ENCODE measurements at places on chromosomes 4 and X.

GRCh38 chr4:169617306-169617705, 3.1 kb upstream of the CLCN3 start:
- DNase-seq: no peak

DNA sequence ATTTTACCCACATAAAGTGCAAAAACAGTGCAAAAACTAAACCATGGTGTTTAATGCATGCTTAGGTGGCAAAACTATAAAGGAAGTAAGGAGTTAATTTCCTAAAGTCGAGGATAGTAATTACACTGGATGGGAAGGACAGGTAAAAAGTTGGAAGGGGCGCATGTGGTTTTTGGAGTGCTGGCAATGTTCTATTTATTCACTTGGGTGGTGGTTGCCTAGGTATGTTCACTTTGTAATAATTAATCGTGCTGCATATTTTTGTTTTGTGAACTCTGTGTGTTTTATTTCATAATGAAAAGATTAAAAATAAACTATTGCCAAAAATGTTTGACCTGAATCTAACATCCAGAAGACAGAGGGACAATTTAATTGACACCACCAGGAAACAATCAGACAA, 32.1 kb upstream of the SMARCA5 start:
- DNase-seq: no peak

- no peak for DNase-seq
These were observed 68.6 kb downstream of the CHST7 start for GRCh38 chrX:46642145-46642544.

- no peak for DNase-seq
These were observed 14.1 kb upstream of the CD99 start for GRCh38 chrX:2676794-2677675.

DNA sequence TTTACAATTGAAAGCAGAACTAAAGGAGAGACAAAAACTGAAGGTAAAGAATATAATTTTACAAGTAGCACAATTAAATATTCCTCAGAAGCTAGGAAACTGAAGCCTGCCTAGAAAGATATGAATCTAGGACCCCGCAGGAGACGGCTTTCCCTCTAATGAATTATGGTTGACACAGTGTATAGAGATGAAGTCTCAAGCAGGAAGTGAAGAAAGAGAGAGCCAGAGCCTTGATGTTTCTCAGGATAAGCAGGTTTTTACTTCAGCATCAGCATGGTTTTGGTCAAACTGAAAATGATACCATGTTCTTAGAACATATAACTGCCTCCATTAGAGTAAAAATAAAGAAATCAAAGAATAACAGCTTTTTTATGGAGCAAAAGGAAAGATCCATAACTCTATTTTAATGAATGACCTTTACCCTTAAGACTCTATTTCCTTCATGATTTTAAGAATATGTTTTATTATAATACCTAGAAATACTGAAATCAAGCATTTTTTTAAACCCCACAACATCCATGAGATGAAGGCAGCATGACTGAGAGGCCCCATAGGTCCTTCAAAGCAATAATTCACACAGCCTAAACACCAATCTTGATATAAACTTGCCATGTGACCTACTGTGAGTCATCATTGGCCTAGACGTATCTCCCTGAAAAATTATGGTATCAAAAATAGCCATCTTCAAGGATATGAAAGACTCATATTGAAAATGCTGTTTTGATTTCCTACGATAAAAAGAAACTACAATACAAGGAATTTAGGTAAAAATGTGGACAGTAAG, 193.4 kb downstream of the PRDM5 start:
- DNase-seq: no peak

DNA sequence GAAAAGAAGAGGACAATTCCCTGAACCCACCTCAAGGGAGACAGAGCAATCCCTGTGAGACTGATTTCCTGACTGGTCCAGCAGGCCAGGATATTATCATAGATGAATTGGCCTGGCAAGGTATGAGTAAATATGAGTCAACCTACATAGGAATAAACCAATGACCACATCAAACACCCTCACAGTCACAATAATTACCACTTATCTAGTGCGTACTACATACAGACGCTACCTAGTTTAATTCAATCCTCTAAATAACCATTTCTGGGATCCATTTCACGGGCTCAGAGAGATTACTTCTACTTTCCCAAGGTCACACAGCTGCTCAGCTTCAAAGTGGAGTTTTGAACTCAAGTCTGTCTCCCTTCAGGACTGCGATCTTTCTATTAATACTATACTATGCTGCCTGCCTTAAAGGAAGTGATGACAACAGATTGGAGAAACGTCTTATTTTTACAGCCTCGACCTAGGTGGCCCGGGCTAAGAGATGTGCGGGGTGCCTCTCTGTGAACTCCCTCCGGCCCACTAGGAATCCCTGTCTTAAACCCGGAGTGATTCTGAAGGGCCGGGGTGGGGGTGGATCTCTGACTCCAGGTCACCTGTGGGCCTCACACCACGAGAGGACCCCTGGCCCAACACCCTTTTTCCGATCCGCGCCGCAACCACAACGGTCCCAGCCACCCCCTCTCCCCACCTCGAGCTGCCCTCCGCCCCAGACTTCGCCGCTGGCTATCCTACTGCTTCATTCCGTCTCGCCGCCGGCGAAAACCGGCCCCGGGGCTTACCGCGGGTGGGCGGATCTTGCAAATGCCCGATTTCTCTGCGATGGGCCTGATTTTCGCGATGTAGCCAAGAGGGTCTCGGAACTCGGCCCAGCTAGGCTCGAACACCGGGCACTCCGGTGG, 800 bp downstream of the KDM5C start:
- DNase-seq: no peak

DNA sequence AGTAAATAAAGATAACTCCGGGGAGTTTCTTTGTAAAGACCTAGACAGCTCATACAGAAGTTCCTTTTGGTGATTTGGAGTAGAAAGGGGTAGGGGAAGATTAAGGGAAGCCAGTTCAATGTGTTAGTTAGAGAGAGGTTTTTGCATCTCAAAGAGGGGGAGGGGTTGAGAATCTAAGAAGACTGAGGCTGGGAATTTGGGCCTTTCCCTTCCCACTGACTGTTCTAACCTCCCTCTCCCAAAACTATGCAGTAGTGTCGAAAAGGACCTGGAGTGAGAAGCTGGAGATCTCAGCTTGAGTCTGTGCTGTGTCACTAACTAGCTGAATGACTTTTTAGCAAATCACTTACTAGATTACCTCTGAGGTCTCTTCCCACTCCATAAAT, 55.7 kb upstream of the CCDC160 start:
- no peak for DNase-seq

DNA sequence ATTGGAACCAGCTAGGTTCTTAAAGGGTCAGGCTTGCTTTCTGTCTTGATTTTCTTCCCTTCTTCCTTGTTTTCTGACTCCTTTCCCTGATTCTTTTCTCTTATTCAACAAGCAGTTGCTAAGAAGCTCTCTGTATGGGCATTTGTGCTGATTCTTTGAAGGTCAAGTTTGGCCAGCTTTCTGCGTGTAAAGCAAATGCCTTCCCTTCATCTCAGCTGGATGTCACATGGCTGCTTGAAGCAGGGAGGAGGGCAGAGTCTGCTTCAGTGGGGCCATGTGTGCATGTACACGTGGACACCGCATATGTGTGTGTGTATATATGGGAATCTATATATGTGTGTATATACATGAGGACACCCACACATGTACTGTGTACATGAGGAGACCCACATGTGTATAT, 139.9 kb upstream of the ATP6AP2 start:
- DNase-seq: no peak

DNA sequence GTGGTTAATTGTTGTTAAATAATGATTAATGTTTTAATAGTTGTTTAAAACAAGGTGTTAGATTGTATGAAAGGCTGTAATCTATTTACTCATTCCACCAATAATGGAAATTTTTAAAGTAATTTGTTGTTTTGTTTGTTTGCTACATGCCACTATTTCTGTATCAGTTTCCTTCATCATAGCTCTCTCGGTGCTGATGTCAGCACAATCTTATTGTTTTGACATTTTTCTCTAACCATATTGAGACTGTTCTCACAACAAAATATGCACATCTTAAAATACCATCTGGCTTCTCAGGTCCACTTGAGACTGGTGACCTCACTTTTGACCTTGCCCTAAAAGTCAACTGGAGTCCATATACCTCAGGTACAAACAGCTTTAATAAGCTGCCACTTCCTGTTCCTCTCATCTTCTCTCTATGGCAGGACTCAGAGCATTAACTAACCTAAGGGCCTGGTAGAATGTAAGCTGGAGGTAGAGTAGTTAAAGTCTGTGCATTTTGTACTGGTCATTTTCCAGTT, 1.0 kb upstream of the GUCY1B1 start:
- no peak for DNase-seq

DNA sequence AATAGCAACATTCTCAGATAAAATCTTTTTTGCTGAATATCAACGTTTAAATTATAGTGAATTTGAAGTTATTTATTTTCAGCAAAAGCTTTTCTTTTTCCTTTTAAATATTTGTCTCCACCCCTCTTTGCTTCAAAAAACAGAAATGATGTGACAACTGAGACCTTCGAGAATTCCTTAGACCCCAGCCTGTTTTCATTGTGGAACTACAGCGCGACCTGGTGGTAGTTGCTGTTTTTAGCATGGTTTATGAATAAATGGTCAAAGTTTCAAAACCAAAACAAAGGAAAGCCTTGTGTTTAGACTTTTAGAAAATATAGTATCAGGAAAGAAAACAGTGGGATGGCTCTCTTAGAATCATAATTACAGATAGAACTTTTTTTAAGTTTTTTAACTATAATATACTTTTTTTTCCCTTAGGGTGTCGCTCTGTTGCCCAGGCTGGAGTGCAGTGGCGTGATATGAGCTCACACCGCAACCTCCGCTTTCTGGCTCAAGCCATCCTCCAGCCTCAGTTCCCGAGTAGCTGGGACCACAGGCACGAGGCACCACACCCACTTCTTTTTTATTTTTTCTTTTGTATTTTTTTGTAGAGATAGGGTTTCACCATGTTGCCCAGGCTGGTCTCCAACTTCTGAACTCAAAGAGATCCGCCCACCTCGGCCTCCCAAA, 26.8 kb upstream of the TMEM184C start:
- DNase-seq: peak; percentile 7

GRCh38 chrX:131988236-131988635, 34.9 kb upstream of the STK26 start:
- no peak for DNase-seq

DNA sequence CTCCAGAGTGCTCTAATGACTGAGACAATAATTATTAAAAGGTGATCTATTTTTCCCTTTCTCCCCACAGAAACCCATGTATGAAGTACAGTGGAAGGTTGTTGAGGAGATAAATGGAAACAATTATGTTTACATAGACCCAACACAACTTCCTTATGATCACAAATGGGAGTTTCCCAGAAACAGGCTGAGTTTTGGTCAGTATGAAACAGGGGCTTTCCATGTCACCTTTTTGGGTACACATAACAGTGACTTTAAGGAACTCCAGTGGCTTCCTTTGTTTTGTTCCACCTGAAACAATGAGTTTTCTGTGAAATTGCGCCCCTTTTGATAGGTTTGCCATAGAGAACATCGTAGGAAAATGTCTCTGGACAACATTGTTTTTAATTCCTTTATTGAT, 69.6 kb downstream of the KIT start:
- DNase-seq: no peak

DNA sequence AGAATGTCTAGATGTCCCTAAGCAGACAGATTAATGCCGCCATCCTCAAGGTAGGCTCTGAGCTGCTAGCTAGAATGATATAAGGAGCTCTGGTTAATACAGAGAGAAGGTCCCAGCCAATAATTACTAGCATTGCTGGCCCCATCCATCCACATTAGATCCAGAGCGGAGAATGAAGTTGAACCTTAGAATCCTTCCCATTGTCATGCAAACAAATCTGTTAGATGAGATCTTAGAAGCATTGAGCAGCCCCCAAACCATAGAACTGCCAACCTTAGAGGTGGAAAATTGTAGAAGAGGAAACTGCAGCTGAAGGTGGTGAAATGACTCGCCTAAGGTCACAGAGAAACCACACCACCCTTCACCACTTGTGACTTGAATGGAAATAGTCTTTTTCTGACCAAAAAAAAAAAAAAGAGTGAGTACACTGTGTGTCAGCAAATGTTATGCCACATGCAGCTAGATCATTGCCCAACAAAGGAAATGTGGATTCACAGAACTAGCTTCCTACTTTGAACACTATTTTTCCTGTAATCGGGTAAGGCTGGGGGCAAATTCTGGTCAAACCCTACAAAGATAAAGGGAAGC, 162.1 kb downstream of the SMIM20 start:
- DNase-seq: no peak

DNA sequence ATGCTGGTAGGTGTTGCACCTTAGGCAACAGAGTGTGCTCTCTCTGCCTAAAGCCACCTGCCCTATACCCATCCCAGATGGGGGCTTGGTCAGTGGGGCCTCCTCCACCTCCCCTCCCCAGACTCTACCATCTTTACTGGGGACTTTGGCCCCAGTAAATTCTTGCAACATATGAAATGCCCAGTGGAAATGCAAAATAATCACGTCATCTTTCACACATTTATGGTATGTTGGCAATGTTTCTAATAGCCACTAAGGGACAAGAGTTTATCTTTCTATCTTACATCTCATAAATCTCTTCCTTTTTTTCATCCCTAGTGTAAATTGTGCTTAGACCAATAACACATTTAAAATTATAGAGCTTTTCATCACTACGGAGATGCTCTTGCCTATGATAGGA, 103.0 kb upstream of the MAML3 start:
- DNase-seq: no peak

DNA sequence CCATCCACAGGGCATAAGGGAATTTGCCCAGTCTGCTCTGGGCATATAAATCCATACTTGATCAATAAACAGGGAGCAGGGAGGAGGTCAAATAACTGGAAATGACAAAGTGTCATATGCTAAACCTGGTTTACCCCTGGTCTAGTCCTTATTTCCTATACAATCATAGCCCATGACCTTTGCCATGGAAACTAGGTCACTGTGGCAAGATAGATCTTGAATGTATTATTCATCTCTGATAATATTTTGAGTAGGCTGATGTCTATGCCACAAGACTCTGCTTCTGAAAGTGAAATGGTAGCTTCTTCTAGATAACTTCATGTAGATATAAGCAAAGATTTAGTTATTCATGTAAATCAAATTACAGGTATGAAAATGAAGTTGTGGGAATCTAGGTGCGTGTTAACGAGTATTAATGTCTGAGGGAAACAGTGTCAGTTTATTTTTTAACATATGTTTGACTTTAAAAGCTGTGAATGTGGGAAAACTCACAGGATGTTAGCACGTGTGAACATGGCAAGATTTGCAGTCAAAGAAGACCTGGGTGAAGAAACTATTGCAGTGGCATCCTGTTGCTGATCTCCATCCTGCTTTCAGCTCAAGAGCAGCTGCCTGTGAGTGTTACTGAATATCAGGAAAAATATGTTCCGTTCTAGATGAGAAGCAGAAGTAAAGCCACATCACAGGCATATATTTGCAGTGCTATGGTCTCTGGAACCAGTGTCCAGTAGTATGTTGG, 81.8 kb upstream of the NDP start:
- no peak for DNase-seq

DNA sequence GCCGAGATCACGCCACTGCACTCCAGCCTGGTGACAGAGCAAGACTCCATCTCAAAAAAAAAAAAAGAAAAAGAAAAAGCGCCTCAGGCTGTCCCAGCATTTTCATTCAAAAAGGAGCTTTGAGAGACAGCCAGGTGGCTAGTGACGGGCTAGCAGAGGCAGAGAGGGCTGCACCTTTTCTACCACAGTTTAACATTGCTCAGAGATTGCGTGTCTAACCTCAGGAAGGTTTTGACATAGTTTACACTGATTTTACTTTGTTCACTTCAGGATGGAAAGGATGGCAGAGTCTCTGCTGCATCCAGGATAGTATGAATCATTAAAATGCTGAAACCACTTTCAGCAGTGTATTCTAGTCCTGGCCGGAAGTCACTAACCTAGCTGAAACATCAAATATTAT, 28.1 kb downstream of the ZFP42 start:
- DNase-seq: no peak

Measured in stimulated activated CD8-positive, alpha-beta memory T cell treated with anti-CD3 and anti-CD28 coated beads, Interleukin-4, amount 100 ng/mL, for 24 hours (primary cell).